ENCODE measurements at places on chromosomes 4 and X.

DNA sequence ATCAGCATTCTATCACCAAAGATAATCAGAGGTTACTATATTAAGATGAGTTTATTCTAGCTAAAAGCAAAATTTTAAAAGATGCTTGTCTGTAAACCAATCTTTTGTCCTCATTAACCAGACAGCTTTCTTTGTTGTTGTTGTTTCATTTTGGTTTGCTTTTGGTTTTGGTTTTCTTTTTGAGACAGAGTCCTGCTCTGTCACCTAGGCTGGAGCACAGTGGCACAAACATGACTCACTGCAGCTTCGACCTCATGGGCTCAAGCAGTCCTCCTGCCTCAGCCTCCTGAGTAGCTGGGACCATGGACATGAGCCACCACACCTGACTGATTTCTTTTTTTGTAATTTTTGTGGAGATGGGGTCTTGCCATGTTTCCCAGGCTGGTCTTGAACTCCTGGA lies 102.9 kb downstream of the COX18 start:
- DNase-seq, result no peak

DNA sequence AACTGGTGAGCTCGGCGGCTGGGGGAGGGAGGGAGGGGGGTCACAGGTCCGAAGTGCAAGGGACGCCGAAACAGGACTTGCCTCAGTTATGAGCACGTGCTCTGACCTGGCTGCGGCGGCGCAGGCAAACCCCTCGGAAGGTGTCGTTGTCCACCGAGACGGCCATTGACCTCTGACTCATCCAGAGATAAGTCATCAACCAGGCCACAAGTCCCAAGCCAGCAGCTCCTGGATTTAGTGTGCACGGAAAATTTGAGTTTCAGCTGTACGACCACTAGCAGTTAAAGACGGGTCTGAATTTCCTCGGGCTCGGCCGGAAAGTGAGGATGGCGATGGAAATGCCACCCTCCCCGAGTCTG lies 674 bp downstream of the SH3D19 start:
- DNase-seq, result peak; percentile 83

GRCh38 chr4:92254767-92255442 lies 48.9 kb upstream of the GRID2 start:
- no peak for DNase-seq

DNA sequence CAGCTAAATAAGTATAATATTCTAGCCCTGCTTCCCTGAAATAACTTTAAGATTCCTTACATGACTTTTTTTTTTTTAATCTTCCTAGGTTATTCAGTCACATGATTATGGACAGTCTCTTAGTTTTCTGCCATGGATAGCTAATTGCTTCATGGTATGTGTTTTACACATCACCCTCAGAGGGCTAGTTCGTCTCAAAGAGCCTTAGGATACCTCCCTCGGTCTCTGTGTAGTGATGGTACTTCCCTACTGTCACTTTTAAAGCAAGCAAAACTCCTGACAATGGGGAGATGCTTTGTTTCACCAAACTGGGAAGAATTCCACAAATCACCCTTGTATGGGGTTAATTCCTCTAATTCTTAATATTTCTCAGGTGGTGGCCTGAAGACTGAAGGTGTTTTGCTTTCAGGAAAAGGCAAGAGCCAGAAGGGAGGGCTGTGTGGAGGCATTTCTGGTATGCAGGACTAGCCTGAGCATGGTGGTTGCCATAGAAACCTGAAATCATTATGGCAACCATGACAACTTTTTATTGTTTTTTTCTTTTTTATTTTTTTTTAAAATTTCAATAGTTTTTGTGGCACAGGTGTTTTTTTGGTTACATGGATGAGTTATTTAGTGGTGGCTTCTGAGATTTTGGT lies 70.4 kb downstream of the BEX3 start:
- DNase-seq, result peak; percentile 50

- no peak for DNase-seq
These were observed 984.9 kb upstream of the INTU start for GRCh38 chr4:126647756-126648397.

DNA sequence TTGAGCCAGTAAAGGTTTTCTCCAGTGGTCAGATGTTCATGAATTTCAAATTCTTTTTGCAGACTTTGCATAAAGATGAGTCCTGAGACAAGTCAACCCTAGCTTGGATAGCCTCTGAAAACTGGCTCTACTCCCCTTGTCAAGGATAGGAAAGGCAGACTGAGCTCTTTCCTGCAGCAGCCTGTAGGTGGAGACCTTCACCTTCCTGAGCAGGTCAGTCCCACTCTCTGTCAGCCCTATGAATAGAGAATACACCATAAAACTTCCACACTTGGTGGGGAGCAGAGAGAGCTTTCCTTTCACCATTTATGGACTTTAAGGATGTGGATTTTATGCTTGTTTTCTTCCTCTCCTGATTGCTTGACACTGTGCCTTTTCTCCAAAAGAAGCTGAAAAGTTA lies 41.9 kb downstream of the PCDH19 start:
- peak; percentile 22 for DNase-seq

All from GM23248 (cell line).